ENCODE measurements at places on chromosomes 5 and 9.

GRCh38 chr5:132293992-132294727 lies at the start of gene SLC22A4:
SLC22A4 (plus strand) TSS chr5:132294394; CDS start chr5:132294617, 223 bp downstream.
- peak; percentile 91 for DNase-seq

DNA sequence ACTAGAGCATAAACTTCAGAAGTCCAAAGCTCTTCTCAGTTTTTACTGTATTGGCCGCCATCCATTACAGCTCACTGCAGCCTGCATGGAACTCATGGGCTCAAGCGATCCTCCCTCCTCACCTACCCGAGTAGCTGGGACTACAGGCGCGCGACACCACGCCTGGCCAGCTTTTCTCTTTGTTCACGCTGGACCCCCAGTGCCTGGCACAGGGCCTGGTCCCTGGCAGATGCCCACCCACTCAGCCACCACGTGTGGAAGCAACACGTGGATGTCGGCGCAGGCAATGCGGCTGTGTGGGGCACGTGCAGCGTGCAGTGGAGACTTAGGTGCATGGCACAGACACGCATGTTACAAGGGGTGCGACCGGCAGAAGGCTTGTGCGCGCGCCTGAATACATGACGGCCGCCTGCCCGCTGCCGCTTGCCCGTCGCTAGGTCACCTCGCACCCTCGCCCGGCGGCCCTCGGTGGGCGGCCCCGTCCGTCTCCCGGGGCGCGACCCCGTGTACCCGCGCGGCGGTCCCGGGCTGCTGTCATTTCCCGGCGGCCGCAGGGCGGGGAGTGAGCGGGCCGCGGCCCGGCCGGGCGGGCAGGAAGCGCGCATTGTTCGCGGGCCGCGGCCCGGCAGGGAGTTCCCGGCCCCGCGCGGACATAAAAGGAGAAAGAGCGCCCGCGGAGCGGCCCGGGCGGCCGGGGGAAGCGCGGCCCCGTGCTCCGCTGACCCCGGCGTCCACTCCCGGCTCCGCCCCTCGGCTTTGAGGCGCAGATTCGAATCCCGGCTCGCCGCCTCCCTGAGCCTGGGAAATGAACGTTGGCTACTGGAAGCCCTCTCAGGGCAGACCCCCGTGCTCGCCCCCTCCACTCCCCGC lies 24.1 kb upstream of the PTGS1 start:
- no peak for DNase-seq

DNA sequence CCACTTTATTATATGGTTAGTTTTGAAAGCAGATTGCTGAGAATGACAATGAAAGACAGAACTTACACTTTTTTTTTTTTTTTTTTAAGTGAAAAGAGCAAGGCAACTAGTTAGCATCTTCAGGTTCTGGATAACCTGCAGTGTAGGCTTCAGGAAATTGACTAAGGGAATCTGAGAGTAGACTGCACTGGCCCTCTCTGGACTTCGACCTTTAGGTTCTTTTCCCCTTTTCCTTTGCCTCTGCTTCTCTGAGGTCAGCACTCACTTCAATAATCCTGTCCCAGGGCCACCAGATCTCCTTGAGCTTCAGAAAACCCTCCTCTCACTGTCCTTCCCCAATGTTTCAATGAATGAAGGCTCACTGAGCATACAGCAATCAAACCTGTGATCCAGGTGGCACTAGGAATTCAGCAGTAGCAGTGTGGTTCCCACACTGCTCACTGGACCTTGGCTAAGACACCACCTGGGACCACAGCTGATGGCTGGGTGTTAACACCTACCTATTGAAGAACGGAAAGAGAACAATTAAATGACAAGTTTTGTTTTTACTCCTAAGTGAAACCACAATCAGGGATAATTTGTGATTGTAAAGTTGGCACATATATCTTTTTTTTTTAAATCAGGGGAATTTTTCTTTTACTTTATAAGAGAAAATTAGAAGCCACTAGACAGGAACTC lies 85.8 kb upstream of the IL6ST start:
- DNase-seq = no peak

- DNase-seq = no peak
Observed at GRCh38 chr5:130541617-130542221, 623.3 kb downstream of the HINT1 start.

GRCh38 chr5:65912311-65912710 lies 14.1 kb upstream of the ERBIN start:
- no peak for DNase-seq

Measured in HEK293T (cell line).